Activated T-helper 1 cell treated with anti-CD3 and anti-CD28 coated beads, Interleukin-2, amount 50 U/mL, for 16 hours (primary cell): ENCODE measurements at places on chromosomes 13 and 19.

DNA sequence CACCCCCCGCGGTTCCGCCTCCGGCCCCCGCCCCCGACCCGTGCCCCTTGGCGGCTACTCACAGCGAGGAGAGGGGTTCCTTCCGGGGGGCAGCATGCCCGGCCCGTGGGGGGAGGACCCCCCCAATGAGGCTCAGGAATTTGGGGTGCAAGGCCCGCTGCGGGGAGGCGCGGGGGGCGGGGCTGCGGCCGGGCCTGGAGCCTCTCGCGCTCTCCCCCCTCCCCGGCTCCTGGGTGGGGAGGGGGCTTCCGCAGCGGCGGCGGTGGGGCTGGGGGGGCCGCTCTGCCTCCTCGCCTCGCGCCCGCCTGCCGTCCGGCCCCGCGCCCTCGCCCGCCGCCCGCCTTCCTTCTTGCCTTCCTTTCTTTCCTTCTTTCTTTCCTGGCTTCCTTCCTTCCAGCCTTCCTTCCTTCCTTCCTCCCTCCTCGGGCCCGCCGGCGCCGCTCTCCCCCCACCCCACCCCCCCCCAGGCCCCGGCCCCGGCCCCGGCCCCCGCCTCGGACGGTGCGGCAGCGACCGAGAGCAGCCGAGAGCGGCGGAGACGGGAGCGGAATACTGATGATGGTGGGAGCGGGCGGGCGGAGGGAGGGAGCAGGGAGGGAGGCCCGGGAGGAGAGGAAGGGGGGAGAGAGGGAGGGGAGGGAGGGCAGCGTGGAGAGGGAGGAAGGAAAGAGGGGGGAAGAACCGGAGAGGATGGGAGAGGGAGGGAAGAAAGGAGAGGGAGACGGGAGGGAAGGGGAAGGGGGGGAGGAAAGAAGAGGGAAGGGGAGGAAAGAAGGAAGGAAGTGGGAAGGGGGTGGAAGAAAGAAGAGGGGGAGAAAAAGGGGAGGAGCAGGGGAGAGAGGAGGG lies at the start of gene LRRC4B:
LRRC4B (minus strand) TSS at position 554 of the 846 bp plus-strand sequence. CDS start 19,597 bp downstream, outside the sequence.
- DNase-seq: no peak

DNA sequence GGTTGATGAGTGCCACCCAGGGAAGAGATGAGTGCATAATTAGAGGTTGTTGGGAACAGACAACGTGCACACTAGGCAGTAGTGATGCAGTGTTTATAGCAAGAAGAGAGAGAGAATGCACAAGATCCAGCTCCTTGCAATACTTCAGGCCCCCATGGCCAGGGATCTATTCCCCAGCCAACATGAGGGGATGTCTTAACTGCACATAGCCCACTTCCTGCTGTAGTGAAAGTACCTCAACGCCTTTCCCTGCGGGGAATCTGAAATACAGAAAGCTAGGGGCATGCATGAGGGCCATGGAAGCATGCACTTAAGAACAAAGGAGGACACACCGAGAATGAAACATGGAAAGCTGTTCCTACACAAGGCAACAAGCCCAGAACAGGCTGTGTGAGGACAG lies 636.7 kb upstream of the GPC6 start:
- DNase-seq: no peak

DNA sequence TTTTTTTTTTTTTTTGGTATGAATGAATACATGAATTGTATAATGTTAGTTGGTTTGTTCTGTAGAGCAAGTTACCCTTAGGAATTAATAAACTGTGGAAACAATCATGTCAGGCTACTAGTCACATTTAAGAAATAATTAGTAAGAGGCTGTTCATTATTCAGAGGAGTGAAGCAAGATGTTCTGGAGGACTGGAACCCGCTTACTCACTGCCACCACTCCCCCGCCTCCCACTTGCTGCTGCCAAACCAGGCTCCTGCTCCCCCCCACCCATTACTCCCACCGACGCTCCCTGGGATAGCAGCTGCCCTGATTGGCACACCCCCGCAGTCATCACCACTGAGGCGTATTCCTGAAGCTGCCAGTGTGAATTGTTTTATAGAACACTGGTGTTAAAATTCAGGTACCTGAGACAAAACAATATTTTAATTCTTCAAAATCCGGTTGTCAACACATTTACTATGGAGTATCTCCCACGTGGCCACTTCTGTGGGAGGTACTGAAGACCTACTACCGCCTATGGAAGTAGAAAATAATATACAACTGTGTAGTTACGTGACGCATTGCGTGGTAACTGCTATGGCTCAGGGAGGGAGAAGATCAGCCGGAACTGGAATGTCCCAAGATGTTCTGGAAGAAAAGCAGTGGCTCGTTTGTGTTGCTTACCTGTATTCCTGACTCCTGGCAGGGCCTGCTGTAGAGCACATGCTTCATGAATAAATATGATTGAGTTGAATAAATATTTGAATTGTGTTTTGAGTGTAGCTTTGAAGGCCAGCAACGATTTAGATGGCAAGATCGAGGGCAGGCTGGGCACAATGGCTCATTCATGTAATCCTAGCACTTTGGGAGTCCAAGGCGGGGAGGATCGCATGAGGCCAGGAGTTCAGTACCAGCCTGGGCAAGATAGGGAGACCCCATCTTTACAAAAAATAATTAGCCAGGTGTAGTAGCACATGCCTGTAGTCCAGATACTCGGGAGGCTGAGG lies 1.7 kb downstream of the DPY19L3 start:
- no peak for DNase-seq

GRCh38 chr13:110294146-110294545 lies 12.8 kb downstream of the COL4A1 start:
- DNase-seq: no peak

- DNase-seq: no peak
These were observed 1.3 kb downstream of the ICAM5 start for GRCh38 chr19:10290876-10291553.

- no peak for DNase-seq
These were observed 1602.3 kb upstream of the PRR20A start for GRCh38 chr13:55538424-55538823.

GRCh38 chr13:65787082-65787481 lies 1443.1 kb downstream of the PCDH9 start:
- no peak for DNase-seq

GRCh38 chr19:41696402-41697197 lies 8.5 kb upstream of the CEACAM7 start:
- no peak for DNase-seq

DNA sequence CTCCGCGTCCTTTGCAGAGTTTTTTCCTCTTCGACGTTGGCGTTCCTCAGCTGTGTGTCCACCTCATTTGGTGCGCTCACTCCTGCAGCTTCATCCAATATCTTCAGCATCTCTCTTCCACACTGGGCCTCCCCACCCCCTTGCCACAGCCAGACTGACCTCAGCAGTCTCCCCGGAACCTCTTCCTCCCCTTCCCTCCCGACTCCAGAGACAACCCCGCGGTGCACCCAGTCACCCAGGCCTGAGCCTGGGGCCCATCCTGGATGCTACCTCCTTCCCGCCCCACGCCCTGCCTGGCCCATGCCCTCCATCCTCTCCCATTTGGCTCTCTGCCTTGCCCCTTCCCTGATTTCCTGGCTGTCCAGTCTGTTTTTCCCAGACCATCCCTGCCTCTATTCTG lies 8.1 kb upstream of the C5AR2 start:
- no peak for DNase-seq

GRCh38 chr19:48401287-48401686 lies 7.8 kb downstream of the GRIN2D start:
- no peak for DNase-seq

GRCh38 chr19:46355234-46356148 lies 8.6 kb downstream of the PPP5C start:
- DNase-seq: no peak

GRCh38 chr13:97555034-97555433 lies 121.1 kb downstream of the RAP2A start:
- DNase-seq: no peak

GRCh38 chr13:65882810-65883209 lies 1347.3 kb downstream of the PCDH9 start:
- no peak for DNase-seq

DNA sequence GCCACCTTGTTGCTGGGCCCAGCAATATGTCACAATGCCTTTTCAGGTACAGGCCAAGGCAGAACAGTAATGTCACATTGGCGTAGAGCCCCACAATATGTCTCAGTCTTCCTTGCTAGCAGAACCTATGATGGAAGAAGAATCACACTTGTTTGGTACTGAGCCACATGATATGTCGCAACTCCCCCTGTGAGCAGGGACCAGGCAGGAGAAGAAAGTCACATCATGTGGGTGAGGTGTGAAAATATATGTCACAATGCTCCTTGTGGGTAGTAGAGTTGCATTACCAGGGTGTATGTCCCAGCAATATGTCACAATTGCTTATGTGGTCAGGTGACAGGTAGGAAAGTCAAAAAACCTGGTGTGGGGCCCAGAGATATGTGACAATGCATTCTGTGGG lies 7.1 kb upstream of the ZNF91 start:
- no peak for DNase-seq

- DNase-seq: no peak
These were observed 276.9 kb downstream of the UQCRFS1 start for GRCh38 chr19:28936001-28936400.

DNA sequence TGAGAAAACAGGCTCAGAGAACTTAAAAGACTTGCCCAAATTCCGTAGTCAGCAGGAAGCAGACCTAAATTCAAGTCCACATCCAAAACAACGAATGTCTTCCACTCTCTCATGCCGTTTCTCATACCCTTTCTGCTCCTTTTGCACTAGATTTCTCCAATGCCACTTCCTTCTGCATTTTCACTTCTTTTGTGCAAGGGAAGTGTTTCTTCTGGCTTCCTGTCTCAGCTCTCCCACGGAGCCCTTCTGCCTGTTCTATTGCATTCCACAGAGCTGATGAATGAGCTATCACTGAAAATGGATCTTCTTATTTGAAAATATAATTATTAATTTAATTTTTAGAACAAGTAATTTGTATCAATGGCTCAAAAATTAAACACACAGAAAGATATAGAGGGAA lies 56.1 kb upstream of the STK24 start:
- no peak for DNase-seq

- DNase-seq: no peak
These were observed 51.3 kb downstream of the PCDH8 start for GRCh38 chr13:52797176-52797575.

- no peak for DNase-seq
These were observed 18.0 kb upstream of the RFXAP start for GRCh38 chr13:36801035-36801434.

- no peak for DNase-seq
These were observed 11.0 kb downstream of the PLEKHG2 start for GRCh38 chr19:39423258-39424086.

GRCh38 chr13:45575146-45575829 lies 40.3 kb downstream of the ERICH6B start:
- DNase-seq: no peak

- DNase-seq: no peak
These were observed 31.2 kb downstream of the RCBTB2 start for GRCh38 chr13:48501705-48502104.

GRCh38 chr13:39259371-39260140 lies 221.3 kb downstream of the NHLRC3 start:
- DNase-seq: no peak

DNA sequence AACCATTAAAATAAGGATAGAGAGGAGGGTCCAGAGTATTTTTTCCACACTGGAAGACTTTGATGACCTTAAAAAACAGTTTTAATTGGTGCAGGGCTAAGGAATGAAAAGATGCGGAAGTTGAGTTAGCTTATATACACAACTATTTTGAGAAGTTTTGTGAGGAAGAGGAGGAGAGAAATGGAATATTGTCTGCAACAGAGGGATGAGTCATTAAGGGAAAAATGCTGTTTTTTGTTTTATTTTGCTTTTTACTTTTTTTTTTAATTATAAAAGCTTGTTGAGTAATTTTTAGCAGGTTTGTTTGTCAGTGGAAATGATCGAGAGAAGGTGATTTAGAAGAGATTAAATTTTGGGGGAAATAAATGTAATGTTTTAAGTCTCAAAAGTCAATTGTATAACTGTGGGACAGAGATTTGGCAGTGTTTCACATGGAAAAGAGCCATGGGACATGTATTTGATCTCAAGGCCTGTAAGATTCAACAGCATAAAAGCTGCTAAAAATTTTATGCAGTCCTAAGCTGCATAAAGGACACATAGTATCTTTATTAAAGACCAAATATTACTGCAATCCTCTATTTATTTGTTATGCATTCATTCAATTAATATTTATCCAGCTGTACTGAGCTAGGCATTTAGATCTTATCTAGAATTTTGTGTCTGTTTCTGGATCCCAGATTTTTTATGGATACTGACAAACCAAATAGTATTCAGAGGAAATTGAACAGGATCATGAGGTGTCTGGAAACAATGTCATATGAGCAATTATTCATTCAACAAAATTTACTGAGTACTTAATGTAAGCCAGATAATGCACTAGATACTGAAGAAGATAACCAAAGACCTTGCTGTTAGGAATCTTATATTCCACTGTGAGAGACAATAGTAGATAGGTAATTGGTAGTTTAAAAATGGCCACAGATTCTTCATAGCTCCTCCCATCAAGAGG lies 72.7 kb downstream of the DNAJC15 start:
- DNase-seq: no peak

DNA sequence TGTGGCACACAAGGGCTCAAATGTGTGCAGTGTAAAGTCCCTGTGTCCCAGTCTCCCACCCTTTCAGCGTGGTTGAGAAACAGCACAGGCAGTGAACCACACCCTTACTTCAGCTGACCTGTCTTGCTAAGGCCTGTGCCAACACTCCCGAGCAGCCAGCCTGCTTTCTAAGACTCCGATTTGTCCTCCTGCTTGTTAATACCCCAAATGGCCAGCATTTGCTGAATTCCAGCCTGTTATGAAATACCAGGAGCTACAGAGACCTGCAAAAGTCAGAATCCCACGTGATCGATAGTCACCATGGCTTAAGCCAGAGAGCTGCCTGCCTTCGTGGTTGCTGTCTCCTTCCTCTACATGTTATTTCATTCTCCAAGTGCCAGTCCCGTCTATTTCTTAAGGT lies 200.5 kb downstream of the FGF9 start:
- DNase-seq: no peak

GRCh38 chr13:22325761-22326160 lies 654.9 kb downstream of the FGF9 start:
- DNase-seq: no peak

DNA sequence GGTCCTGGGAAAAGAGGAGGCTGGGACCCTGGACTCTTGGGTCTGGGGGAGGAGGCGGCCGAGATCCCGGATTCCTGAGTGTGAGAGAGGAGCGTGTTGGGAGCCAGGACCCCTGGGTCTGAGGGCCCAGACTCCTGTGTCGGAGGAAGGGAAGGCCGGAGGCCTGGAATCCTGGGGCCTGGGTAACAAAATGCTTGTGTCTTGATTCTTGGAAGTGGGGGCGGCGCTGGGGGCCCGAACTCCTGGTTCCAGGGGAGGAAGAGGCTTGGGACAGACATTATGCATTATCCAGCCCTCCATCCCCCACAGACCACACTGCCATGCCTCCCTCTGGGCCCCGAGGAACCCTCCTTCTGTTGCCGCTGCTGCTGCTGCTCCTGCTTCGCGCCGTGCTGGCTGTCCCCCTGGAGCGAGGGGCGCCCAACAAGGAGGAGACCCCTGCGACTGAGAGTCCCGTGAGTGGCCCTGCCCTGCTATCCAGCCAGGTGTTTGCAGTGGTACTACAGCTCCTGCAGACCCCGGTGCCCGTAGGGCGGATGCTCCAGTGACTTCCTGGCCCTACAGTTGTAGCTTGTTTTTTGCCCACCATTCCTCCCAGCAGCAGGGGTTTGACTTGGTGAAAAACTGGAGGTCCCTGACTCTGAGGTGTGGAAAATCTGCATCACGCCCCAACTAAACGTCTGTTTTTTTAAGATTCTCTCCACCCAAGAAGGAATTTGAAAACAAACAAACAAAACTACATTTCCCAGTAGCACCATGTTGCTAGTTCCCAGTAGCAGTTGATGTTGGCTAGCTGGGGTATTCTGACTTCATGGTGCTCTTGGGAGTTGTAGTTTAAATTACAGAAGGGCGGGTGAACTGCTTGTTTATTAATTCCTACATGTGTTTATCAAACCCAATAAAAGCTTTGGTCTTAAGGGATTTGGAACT lies 630 bp downstream of the NUCB1 start:
- no peak for DNase-seq
